ENCODE measurements at places on chromosomes 11 and 22.

DNA sequence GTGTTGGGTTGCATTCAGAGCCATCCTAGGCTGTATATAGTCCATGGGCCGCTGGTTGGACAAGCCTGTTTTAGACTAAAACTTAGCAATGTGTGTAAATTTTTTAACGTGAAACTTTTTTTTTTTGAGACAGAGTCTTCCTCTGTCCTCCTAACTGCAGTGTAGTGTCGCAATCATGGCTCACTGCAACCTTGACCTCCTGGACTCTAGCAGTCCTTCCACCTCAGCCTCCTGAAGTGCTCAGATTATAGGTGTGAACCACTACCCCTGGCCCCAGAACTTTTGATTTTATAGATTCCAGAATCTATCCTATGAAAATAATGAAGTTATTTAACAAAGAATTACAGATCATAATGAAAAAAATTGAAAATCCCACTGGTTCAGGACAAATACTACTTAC is 29.9 kb upstream of the PANX2 start:
- no peak for DNase-seq

GRCh38 chr11:121688860-121689614 is 236.3 kb upstream of the SORL1-AS1 start:
- DNase-seq: no peak

- no peak for DNase-seq
Measured at GRCh38 chr22:26362471-26362870, 66.6 kb upstream of the ASPHD2 start.

DNA sequence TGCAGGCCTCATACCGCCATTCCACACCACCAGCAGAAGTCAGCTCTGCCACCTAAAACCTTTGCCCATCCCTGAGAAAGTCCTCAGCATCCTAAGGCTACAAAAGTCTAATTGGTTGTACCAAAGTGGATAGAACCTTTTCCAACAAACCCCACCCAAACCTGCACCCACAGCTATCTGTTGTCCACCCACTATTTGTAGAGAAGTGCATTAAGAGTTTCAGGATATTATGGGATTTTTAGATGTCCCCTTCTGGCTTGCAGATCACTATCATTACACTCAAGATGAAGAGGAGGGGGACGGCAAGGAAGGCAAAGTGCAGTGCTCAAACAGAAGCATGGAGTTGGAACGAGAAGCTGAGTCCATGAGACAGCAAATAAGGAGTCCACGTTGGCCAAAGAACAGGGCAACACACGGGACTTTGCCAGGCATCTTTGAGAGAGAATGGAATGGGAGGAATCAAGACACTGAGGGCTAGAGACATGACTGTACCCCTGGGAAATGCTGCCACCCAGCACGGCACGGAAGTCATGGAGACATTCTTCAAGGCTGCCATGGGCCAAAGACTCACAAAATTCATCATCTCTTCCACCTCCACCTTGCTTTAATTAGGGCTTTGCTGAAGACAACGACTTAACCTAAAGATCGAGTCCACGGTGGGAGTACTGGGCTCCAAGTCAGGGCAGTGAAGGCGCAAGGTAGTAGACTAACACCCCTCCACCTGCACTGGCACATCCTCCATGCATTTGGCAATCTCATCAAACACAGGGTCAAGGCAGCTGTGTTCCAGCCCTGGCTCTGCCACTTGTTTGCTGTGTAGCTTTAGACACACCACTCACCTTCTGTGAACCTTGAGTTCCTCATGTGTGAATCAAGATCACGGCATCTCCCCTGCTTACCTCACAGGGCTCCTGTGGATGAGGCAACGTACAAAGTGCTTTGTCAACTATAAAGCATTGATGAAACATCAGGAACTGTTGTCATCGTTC is 112.9 kb upstream of the TMEM45B start:
- no peak for DNase-seq

DNA sequence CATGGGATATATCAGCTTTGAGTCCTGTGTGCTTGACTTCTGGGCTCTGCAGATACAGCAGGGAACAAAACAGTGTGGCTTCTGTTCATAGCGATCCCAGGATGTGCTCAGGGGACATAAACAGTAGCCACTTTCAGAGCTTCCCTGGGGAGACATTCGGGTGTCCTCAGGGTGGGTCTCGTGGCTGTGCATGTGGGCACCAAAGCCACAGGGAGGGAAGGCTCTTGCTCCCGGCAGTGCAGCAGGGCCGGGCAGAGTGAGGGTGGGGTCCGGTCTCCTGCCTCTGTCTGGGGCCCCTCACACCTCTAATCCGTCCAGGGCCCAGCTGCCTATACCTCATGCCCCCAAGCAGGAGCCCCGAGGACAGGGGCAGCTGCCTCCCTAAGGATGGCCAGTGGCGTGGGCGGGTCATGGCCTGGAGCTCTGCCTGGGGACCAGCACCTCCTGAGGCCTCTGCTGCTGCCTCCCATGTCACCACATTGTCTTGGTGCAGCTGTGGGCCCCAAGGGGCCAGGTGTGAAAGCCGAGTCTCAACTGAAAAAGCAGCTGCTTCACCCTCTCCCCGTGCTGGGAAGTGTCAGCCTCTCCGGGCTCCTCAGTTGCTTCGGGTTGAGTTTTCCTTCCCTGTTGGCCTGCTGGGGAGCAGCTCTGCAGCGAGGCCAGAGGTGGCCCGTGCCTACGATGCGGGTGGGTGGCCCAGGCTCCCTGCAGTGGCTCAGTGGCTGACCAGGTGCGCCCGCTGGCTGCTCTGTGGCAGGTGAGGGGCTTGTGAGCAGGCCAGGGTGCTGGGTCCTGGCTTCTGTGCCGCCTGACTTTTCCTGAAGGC is 3.8 kb downstream of the TPCN2 start:
- DNase-seq: no peak

DNA sequence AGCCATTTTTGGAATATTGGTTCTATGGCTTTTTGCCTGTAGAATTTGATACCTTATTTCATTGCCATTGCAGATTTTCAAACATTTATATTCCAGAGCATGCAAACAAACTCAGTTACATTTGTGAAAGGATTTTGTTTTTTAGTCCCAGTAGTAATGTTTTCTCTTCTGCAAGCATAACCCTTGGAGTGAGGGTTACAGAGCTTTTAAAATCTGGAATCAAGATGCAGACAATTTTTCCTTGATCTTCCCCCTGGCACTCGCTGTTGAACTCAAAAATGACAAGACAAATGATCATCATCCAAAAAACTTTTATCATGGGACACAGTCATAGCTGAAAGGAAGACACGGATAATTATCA is 20.8 kb downstream of the BBOX1 start:
- DNase-seq: no peak

DNA sequence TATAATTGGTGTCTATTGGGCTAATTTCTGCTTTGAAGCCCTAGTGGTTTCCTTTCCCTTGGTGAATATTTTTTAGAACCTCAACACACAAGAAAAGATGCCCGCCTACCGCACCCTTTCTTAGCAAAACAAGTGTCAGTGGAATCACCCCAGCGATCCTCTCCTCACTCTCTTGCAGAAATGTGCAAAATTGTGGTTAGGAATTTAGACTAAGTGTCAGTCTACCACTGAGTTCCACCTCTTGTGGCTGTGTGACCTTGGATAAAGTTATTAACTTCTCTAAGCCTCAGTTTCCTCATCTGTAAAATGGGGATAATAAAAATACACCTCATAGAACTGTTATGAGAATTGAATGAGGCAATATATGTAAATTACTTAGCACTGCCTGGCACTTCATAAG is 5.3 kb upstream of the JAML start:
- DNase-seq: no peak

DNA sequence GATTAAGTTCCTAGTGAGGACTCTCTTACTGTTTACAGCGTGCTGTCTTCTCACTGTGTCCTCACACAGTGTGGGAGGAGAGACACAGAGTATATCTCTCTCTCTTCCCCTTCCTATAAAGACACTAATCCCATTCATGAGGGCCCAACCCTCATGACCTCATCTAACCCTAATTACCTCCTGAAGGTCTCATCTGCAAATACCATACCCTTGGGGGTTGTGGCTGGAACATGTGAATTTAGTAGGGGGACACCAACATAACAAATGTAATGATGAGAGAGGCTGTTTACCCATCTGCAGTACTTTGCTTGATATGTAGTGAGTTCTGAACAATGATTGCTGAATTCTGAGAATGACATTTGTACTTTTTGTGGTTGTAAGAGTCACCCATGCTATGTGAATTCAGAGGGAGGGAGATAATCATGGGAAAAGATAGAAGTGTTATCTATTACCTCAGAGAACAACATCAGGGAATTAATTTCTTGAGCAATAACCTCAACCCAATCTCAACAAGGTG is 4.9 kb upstream of the OR52W1 start:
- DNase-seq: no peak

- peak; percentile 87 for DNase-seq
Measured at GRCh38 chr11:123407130-123407995, 22.7 kb upstream of the GRAMD1B start.

DNA sequence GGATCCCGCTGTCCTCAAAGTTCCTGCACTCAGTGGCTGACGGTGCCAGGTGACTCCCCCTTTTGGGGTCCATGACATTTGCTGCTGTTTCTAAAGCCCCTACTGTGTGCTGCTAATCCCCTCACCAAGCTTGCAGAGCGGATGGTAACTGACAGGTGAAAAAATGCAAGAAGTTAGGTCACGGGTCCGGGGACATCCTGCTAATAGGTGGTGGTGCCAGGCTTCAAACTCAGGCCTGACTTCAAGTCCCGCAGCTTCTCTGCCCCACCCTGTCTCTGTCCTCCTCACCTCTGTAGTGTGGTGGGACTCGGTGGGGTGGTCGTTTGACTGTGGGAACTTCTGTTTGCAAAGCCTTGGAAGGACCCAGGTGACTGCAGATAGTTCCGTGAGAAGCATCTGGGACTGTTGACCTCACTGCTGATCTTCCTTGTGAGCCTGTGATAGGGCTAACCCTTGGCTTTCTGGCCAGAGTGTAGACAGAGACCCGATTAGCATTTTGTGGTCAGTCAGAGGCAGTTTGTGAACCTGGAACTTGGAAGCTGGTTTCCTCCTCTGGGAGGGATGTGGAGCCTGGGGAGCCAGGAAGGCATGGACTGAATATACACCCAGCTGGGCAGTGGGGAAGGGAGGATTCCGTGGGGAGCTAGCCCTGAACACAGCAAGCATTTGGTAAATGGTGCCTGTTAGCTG is 115.4 kb upstream of the OR4B1 start:
- no peak for DNase-seq

DNA sequence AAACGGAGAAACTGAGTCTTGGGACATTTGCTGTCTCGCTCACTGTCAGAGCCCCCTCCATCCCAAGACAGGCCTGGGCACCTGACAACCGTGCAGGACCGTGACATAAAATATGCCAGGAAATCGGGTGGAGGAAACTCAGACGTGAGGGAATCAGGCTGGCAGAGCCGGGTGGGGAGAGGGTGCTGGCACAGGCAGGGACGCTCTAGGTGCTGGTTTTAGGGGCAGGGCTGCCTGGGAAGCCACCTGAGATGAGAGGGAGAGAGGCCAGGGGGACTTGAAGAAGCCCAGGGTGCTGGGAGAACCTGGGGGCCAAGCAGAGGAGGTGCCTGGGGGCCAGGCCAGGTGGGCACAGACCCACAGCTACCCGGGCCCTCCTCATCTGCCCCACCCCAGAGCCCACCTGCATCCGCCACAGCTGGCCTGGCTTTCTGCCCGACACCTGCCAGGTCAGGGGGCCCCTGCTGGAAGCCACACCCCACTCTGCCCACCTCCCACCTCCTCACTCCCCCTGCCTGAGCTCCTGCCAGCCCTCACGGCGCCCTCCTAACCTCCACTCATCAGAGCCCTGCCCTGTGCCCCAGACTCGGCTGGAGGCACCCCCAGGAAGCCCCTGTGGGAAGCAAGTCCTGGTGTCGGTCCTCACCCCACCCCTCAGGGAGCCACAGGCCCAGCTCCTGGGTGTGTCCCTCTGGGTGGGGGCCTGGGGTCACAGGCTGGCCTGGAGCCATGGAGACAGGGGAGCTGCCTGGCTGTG is 27.3 kb upstream of the MUC5AC start:
- peak; percentile 43 for DNase-seq

DNA sequence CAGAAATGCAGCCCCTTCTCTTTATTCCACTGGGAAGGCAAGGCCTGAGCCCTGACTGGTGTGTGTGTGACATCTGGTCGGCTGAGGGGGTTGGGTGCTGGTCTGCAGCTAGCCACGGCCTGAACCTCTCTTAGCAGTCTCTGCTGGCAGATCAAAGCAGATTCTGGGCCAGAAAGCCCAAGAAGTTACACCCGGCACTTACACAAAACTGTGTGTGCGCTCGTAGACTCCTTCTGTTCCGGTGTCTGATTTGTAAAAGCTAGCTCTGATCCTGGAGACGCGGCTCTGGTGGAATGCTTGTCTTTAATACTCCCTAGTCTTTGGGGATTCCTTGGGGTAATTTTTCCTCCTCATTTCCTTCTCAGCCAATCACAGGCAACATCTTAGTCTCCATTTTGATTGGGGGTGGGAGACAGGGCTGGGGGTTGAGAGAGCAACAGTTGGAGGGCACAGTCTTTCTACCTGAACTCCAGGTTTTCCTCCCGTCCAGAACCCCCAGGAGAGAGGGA is 5.5 kb downstream of the PKNOX2 start:
- no peak for DNase-seq

DNA sequence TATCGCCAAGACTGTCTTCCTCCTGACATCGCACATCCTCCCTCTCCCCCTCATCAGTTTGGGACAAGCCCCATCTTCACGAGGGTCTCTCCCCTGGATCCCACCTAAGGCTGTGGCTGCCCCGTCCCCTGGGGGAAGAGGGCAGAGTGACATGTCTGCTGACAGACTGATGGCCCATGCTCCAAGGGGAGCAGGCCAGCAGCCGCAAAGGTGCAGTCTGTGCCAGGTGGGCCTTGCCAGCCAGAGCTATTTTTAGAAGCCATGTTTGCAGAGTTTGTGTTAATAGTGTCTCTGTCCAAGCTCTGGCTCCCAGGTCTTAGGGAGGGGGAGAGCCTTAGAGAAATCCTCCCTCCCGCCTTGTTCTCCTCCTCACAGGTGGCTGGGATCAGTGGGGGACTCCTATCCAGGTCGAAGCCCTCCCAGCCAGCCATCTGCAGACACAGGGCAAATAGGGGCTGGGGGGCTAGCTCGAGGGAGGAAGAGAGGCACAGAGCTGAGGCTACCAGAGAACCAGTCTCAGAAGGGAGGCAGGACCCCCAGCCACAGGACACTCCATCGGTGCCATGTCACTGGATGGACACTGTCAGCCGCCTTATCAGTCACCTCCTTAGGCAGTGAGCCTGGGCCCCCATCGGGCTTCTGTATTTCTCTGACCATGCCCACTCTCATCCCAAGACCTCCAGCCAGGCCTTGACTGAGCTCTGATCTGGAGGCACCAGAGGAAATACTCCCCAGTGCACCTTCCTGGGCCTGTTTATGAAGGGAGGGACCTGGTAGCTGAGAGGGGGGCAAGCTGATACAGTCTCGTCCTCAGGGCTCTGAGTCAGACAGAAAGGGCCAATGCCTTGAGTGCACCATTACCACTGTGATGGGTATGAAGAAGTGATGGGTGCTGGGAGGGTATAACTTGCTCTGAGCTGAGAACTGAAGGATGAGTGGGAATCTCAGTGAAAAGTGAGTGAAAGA is 49.3 kb downstream of the CHRDL2 start:
- DNase-seq: peak; percentile 58

DNA sequence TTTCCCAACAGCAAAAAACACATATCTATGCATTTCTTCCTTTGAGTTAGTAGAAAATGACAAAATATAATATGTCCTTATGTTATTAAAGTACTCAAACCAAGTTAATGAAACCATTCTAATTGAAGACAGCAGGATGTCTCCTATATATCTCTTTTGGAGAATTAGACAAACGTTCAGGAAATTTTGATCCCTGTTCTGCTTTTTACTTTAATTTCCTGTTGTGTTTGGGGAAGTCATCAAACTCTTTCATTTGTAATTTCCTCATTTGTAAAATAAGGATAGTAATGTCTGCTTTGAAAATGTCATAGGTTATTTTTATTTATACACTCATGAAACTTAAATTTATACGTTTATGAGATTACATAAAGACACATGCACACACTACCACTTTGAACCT is 281.8 kb upstream of the ANO5 start:
- DNase-seq: no peak

Data from NCI-H1092 treated with DMSO at 0.1 percent for 48 hours (cell line).